Breast epithelium (tissue), 4 donors: ENCODE measurements at places on chromosomes 1 and 21. TPM values are rescaled to one million over a fixed set of nuclear protein-coding genes. Genes with fewer than 3 reads are reported as not detected.

DNA sequence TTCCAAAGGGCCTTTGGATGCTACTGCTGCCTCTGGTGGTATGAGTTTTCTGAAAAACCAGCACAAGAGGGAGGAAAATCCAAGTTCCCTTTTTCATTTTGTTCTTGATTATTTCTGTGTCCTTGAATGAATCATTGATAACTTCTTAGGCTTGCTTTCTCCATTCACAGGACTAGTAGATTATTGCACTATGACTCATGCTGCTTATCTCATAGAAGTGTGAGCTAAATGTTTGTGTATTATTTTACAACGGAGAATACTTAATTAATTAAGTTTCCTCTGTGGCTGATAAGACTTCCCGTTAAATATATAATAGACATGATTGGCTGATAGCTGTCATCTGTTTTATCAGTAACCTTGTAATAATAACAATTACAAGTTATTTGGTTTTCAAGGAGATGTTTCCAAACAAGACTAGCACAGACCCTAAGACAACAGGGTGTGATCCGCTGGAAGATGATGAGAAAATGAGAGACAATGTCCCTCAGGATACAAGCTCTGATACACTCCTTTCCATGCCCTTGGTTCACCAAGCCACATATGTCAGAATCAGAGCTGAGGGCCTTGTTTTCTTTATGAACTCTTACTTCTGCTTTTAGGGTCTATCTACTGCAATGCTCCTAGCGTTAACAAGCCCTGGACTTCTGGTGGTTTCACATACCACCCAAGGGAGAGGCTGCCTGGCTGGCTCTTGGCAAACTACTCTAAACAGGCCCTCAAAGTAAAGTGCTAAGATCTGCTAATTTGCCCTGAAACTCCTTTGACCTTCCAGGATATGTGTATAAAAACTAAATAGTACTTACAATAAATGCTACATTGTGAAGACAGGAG lies 1078.3 kb downstream of the TTLL7 start:
- DNase-seq, result no peak

- DNase-seq, result peak; percentile 92
Observed at GRCh38 chr1:167555971-167556714, 2.6 kb upstream of the CREG1 start.

DNA sequence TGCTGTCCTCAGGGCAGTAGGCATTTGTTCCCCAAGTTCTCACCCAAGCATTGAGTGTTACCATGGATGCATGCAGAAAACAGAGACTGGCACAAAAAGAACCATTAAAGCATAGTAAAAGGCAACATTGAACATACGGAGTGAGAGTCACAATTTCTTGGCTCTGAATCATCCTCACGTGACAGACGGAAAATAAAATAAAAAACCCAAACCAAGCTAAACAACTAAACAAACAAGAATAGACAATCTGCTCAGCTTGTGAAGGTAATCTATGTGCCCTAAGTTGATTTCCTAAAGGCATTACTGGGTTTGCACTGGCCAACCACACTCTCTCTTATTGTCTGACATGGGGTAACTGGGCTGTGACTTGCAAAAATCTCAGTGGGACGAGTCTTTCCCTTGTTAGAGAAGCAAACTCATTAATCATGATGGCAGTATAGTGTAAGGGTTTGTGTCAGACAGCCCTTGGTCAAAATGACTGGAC lies 306.0 kb downstream of the ASTN1 start:
- DNase-seq, result no peak

DNA sequence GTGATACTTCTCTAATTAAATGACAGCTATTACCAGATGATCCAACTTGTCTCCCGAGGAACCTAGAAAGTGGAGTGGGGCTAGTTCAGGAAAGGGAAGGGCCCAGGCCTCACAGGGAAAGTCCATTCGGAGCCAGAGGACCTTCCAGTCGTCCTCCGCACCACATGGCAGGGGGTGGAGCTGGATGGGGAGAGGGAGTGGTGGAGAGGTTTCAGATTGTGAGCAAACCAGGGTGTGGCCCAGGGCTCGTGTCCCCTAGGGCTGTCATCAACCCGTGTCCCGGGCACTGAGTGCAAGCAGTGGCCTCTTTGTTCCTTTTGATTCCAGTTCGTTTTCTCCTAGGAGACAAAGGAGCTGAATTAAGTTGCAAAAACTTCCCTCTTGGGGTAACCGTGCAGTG lies 114.9 kb downstream of the HUNK start:
- DNase-seq, result no peak

- DNase-seq, result no peak
Observed at GRCh38 chr1:221991221-221991620, 249.3 kb upstream of the DUSP10 start.

- no peak for DNase-seq
Observed at GRCh38 chr1:93876244-93876643, 2.8 kb downstream of the DNTTIP2 start.

DNA sequence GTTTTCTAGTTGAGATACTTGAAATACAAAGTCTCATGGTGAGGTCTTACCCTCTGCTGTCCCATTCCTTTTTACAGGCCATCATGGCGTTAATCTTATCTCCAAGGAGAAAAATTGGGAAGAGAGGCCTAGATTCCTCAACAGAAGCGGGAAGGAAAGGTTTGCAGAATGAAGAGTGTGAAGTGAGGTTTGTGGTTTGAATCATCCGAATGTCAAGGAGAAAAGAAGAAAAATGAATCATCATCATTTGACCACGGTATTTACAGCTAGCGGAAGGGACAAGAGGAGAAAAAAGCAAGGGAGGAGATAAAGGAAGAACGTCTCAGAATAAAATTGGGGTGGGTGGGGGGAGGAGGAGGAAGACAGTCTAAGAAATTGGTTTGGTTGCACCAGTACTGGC lies 935 bp upstream of the COG2 start:
- DNase-seq, result no peak

DNA sequence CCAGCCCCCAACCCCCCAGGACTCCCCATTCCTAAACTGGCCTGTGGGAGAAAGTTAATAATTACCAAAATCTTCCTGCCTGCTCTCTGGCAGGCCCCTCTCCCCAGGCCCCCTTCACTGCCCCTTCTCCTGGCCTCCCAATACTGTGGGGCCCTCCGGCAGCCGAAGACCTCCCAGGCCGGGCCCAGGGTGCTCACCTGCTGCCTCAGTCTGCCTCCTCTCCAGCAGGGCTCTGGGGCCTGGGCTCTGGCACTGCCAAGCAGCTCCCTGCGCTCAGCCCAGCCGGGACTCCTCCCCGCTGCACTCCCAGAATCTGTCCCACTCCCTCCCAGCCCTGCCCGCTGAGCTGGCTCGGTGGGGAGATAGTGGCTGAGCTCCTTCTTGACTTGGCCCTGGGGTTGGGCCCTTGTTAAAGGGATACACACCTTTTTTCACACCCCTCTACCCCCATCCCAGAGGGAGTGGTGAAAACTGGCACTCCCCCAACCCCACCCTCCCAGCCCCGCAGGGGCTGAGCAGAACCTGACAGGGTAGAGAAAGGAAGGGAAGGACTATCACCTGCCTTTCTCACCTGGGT lies at the start of gene S100A16:
Gene S100A16, minus strand, starts transcription at position 383 of the 577 bp plus-strand sequence. CDS start 4,986 bp downstream, outside the sequence.
- peak; percentile 82 for DNase-seq

DNA sequence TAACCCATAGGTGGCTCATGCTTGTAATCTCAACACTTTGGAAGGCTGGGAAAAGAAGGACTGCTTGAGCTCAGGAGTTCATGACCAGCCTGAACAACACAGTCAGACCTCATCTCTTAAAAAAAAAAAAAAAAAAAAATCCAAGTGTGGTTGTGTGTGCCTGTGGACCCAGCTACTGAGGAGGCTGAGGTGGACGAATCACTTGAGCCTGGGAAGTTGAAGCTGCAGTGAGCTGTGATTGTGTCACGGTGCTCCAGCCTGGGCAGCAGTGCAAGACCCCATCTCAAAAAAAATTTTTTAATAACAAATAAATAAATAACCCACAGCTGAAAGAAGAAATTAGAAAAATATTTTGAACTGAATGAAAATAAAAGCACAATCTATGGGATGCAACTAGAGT lies 13.8 kb downstream of the INTS7 start:
- no peak for DNase-seq

DNA sequence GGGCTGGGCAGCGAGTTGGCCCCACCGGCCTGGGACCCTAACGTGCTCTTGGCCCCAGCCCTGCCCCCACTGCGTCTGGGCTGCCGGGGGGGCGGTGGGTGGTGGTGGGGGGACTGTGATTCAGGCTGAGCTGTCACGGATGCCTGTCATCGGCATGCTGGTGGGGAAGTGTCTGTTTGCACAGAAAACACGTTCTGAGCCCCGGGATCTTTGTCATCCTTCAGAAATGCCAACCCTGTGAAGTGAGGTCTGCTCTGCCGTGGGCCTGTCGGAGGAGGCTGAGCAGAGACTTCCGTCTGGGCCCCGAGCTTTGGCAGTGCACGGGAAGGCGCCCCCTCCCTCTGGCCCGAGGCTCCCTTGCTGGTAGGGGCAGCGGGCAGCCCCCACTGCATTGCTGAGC lies 24.3 kb upstream of the PLCH2 start:
- DNase-seq, result no peak

- no peak for DNase-seq
Observed at GRCh38 chr1:201861448-201861847, 27.2 kb upstream of the SHISA4 start.

- DNase-seq, result no peak
Observed at GRCh38 chr1:231193710-231194340, 32.0 kb downstream of the TRIM67 start.

GRCh38 chr1:45117766-45118165 lies 88.6 kb downstream of the ZSWIM5 start:
- DNase-seq, result no peak

Gene LCE2A
- not detected for total RNA-seq

Gene BMP8A
- total RNA-seq, result not detected
